ENCODE measurements at places on chromosomes 12 and 14. TPM values are rescaled to one million over a fixed set of nuclear protein-coding genes. Genes with fewer than 3 reads are reported as not detected.

The LRTM2 gene
- total RNA-seq = not detected

GRCh38 chr14:73943083-73943482 lies 6.8 kb downstream of the FAM161B start:
- DNase-seq = peak; percentile 23

DNA sequence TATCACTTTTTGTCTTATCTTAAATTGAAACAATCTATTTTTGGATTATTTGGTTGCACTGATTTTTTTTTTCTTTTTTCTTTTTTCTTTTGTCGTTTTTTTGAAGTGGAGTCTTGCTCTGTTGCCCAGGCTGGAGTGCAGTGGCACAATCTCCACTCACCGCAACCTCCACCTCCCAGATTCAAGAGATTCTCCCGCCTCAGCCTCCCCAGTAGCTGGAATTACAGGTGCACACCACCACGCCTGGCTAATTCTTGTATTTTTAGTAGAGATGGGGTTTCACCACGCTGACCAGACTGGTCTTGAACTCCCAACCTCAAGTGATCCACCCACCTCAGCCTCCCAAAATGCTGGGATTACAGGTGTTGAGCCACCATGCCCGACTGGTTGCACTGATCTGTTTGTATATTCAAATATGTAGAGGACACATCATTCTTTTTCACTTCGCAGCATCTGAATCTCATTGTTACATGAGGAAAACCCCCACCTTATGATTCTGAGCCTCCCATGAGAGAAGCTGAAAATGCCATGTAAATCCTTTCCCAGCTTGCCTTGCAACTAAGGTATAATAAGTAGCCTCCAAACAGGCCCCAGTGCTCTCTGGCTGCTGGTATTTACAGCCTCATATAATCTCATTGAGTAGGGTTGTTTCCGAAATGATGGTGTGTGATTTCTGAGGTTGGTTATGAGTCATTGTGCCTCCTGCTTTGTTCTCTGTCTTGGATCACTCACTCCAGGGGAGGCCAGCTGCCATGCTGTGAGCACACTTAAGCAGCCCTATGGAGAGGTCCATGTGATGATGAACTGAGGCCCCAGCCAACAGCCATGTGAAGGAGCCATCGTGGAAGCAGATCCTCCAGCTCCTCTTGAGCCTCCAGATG lies 5.2 kb upstream of the HSP90B1 start:
- DNase-seq = no peak

GRCh38 chr12:69405566-69405865 lies 46.0 kb downstream of the YEATS4 start:
- peak; percentile 37 for DNase-seq

GRCh38 chr12:110744151-110744571 lies 1.5 kb upstream of the PPP1CC start:
- DNase-seq = no peak
